ENCODE measurements at places on chromosomes 6 and 20. TPM values are rescaled to one million over a fixed set of nuclear protein-coding genes. Genes with fewer than 3 reads are reported as not detected.

SS18L1 gene
- 6.7 TPM for total RNA-seq

OSER1 gene
- total RNA-seq = 33.3 TPM

SAMD5 gene
- total RNA-seq = 0.50 TPM

ENPP3 gene
- total RNA-seq = 1.5 TPM

OR2H1 gene
- total RNA-seq = not detected

FHL5 gene
- total RNA-seq = not detected

PTPRT gene
- total RNA-seq = not detected

ZNF335 gene
- total RNA-seq = 12.1 TPM

POFUT1 gene
- total RNA-seq = 46.2 TPM

SPATA25 gene
- 0.15 TPM for total RNA-seq

BMP2 gene
- 2.2 TPM for total RNA-seq

CCR6 gene
- not detected for total RNA-seq

DDR1 gene
- total RNA-seq = 13.1 TPM

ALDH8A1 gene
- 0.15 TPM for total RNA-seq

SLC44A4 gene
- total RNA-seq = not detected

EPB41L1 gene
- 7.9 TPM for total RNA-seq

ENPP5 gene
- 1.0 TPM for total RNA-seq

CST1 gene
- total RNA-seq = not detected

HMGN3 gene
- total RNA-seq = 63.8 TPM

ABCC10 gene
- total RNA-seq = 14.1 TPM

PLEKHG1 gene
- 1.2 TPM for total RNA-seq

FOXC1 gene
- total RNA-seq = 3.0 TPM

JAG1 gene
- total RNA-seq = 3.9 TPM

DSN1 gene
- total RNA-seq = 37.2 TPM

CLPSL1 gene
- not detected for total RNA-seq

SMPD2 gene
- total RNA-seq = 7.6 TPM

POPDC3 gene
- total RNA-seq = 7.7 TPM

GGTLC1 gene
- not detected for total RNA-seq

ZSCAN23 gene
- total RNA-seq = 1.5 TPM

NMBR gene
- total RNA-seq = 0.15 TPM

FAM83D gene
- 40.1 TPM for total RNA-seq

TRIM38 gene
- 4.0 TPM for total RNA-seq

IMPG1 gene
- not detected for total RNA-seq

DZANK1 gene
- total RNA-seq = 0.50 TPM

MAPK13 gene
- 7.6 TPM for total RNA-seq

BMP5 gene
- 2.0 TPM for total RNA-seq

PKIG gene
- total RNA-seq = 70.6 TPM

VSTM2L gene
- 1.5 TPM for total RNA-seq

GSTA3 gene
- not detected for total RNA-seq

SOBP gene
- total RNA-seq = 1.8 TPM

CRISP3 gene
- not detected for total RNA-seq

PGM3 gene
- 60.9 TPM for total RNA-seq

LCA5 gene
- 2.2 TPM for total RNA-seq

ERVFRD-1 gene
- total RNA-seq = not detected

ZNF334 gene
- total RNA-seq = 1.7 TPM

XKR7 gene
- not detected for total RNA-seq

APOM gene
- 3.6 TPM for total RNA-seq
